ENCODE measurements at places on chromosomes 12 and 14.

DNA sequence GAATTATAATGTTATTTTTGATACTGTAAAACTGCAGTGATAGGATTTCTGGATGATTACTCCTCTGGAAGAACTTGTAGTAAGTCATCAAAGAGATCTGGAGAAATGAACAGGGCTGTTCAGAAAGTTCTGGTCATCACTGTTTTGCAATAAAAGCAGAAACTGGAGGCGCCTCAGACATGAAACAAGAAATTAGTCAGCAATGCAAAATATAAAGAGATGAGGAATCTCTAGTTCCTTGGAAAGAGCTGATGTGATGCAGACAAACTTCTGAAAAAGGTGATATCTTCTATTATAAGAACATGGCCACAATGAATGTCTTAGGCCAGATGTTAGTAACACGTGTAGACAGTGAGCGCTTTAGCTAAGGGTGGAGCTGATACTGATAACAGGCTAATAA lies 9.5 kb downstream of the ACIN1 start:
- DNase-seq: no peak

DNA sequence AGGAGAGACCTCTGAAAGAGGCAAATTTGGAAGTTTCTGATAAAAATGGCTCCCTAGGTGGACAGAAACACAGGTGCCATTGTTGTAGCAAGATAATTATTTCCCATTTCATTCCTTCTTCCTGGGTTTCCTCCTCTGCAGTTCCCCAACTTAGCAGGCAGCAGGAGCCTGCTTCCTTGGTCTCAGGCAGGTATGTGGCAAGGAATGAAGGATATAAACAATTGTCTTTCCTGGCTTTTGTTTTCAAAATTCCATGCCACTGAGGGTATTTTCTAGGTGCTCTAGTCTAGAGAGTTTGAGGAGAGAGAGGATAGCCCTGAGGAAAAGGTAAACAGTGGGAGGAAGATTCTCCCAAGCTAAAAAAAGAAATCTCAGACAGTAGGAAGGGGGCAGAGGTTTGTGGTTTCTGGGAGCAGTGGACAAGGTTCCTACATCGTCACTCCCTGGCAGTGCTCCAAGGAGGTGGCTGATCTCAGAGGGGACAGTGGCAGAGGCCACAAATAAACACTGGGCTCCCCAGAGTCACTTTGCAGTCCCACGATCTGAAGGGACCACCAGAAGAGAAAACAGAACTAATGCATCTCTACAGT lies 82.6 kb upstream of the IGF1 start:
- DNase-seq: no peak

GRCh38 chr12:43571885-43572284 lies 19.9 kb upstream of the ADAMTS20 start:
- no peak for DNase-seq

- no peak for DNase-seq
These were observed 13.9 kb downstream of the PNMA1 start for GRCh38 chr14:73700325-73700724.

DNA sequence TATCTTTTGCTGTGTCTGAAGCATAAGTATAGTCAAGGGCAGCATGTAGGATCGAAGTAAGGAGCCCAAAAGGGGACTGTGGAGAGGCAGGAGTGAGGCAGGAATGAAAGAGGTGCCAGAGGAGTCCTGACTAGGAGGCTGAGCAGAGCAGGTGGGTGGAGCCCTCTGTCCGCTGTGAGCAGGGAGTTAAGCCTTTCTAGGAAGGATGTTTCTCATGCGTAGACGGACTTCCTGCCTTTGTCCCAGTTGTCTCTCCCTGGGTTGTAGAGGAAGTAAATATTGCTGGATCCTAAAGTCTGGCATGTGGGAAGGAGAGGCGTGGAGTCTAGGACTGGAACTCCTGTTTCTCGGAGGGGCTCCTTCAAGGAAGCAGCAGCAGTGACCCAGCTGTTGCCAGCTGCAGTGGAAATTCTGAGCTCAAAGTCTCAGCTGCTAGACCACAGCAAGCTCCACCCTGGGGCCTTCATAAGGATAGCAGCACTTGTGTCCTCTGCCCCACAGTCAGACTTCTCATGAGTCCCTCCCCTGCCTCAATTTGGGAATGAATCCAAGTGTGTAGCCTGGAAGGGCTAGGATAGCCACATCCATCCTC lies 44.0 kb downstream of the RBMS2 start:
- DNase-seq: no peak

DNA sequence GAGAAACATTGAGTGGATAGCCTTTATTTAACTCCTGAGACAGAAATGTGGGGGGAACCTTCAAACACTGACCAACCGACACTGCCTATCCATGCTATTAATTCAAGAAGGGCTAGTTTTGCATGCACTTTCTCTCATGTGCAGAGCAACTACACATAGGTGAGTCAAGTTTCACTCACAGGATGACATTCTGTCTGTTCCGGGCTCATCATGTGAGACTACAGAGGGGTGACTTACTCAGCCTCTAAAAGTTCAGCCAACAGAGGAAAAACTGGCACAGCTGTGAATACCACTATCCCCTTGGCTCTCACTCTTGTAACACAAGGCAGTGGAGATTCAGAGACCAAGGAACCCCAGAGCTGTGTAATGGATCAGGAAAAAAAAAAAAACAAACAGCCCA lies 13.3 kb downstream of the BEST3 start:
- no peak for DNase-seq
